NCI-H2029 (cell line): ENCODE measurements at places on chromosomes 1 and 21.

DNA sequence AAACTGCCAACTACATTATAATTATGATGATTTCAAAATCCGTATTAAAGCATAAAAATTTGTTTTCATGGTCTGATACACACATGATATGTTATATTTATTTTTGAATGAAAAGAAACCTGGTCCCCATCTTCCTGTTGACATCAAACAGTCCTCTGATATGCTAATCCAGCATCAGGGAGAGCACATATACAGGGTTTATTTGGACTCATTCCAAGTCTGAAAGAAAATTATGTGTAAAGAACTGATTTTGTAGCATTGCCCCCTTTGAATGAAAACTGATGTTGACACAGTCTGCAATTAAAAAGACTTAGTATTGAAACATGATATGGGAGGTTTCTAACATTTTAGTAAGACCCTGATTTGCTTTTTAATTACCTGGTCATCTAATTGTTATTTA, 119.4 kb downstream of the NEK7 start:
- no peak for DNase-seq

GRCh38 chr1:145846201-145846612, 777 bp downstream of the NUDT17 start:
- no peak for DNase-seq

GRCh38 chr21:41932576-41933312, 21.1 kb downstream of the C2CD2 start:
- no peak for DNase-seq

DNA sequence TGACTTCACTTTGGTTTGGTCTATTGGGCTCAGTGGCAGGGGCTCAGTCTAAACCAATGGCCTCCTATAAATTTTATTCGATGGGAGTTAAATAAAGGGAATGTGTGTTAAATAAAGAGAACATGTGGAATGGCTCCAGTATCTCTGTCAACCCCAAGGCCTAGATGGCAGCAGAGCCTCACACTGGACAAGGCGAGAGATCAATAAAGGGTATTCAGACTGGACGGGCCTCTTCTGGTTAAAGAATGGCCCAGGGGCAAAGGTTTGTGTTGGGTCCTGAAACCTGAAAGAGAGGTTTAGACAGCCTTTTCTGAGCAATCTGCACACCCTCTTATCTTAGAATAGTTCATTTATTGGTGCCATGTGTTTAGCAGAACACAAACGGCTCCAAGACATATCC, 34.7 kb downstream of the SH3BP5L start:
- DNase-seq = no peak

DNA sequence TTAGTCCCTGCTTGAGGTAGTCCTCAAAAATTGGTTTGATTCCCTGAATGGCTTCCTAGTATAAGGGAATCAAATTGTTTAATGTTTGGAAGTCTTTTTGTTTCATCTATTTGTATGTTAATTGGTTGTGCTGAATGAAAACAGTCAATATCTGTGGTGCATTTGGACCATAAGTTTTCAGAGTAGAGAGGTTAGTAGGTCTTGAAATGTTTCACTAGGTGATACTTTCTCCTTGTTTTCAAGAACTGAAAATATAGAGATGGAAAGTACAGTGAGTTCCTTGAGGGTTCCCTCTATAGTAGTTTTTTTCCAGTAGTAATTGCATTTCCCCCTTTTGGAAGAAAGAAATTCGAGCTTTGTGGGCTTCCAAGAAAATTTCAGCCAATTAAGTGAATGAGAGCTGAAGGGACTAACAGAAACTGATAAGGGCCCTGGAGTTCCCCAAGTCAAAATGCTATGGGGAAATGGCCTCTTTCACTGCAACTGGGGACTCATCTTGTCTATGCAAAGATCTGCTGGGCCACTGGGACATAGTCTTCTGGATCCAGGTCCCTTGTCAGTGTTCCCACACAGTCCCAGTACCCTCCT, 18.6 kb upstream of the CEP350 start:
- no peak for DNase-seq

DNA sequence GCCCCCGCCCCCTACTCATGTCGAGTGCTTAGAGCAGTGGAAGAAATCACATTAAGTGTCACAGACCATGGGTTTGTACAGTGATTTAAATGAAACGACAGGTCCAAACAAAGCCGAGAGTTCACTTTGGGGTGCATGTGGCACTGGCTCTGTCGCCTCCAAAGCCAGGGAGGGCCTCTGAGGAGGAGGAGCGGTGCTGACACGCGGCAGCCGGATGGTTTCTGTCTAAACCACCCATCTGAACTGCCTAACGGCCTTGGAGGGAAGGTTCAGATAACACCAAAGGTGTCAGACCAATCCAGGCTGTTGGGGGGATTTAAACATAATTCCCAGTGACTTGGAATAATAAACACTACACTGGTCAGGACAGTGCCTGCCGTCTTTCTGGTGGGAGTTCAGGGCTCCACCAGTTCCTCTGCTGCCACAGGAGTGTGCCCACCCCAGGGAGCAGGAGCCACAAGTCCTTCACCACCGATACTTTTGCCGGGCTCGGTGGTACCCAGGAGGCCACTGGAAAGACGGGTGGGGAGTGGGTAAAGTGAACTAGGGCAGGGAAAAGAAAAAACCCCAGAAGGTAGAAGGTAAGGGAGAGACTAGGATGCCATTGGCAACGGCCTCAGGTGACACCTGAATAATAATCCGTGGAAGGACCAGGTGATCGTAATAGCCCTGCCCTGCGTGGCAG, 78.2 kb downstream of the SLC66A1 start:
- DNase-seq = no peak

GRCh38 chr1:171350594-171350993, 36.6 kb downstream of the FMO4 start:
- no peak for DNase-seq

GRCh38 chr1:24216276-24217074, 29.4 kb upstream of the IFNLR1 start:
- DNase-seq = peak; percentile 15
